ENCODE measurements at places on chromosomes 13 and 19. TPM values are rescaled to one million over a fixed set of nuclear protein-coding genes. Genes with fewer than 3 reads are reported as not detected.

- H3K27ac ChIP-seq: no peak overlapping the region
- H3K4me1 ChIP-seq: peaks cover 20% of the 10 kb centered on the region
- no peak for DNase-seq
- peaks cover 61% of the 10 kb centered on the region for H3K36me3 ChIP-seq
Observed at GRCh38 chr19:21838646-21839045, 2.7 kb upstream of the ZNF43 start.

DNA sequence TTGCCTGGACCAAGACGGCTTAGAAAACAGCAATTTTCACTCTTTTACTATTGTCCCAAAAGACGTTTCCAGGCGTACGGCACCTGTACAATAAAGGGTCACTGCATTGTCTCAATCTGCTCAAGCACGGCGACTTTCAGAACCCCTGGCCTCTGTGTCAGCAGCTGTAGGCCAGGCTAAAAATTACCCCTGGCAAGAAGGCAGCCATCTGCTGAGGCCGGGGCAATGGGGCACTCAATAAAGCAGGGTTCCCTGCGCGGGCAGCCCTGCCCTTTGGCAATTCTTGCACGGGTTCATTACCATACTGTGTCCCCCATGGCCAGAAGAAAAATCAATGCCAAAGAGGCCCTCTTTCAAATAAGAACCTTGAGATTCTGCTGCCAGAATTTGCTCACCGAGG, 52.1 kb downstream of the STK24 start:
- H3K27ac ChIP-seq: peak overlapping the region; percentile 71
- H3K36me3 ChIP-seq: peaks cover 2% of the 10 kb centered on the region
- peaks cover 94% of the 10 kb centered on the region for H3K4me1 ChIP-seq
- H3K27me3 ChIP-seq: no peaks in the 10 kb centered on the region
- no peak for DNase-seq
- H3K4me3 ChIP-seq: no peak overlapping the region

DNA sequence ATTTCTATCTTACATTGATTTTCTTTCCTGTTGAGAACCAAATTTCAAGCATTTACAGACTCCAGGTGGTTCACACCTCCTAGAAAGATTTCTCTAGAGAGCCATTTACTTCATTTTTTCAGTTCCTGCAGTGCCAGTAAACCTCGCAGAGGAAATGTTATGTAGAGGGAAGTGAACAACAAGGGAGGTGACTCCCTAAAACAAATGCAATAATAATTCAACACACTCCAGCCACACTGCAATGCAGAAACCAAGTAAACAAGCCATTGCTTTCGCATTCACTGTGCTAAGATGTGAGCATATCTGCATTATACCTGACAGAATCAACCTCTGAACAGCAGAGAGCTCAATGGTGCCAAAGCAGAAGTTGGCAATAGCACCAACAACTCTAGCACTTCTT, 215.1 kb downstream of the RBM26 start:
- H3K27ac ChIP-seq: peak overlapping the region; percentile 57
- peaks cover 60% of the 10 kb centered on the region for H3K4me1 ChIP-seq

DNA sequence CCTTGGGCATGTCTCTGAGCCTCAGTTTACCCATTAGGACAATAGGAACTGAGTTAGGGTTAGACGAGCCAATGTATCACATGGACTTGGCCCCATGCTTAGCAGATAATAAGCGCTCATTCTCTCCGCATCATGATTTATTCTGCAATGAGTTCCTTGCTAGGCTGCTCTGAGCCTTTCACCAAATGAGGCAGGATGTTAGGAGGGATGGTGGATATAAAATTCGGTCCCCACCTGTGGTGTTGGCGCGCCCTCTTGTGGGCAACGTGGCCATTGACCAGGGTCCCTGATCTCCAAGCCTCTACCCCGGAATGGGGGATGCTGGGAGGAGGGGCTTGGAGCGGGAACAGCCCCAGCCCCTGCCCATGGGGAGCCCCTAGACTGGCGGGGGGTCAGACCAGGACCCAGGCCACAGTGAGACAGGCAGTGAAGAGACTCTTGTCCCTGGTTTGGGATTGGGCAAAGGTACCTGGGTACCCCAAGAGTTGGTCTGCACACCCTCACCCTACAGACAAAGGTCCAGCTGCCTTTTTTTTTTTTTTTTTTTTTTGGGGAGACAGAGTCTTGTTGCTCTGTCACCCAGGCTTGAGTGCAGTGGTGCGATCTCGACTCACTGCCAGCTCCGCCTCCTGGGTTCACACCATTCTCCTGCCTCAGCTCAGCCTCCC, 43.9 kb downstream of the CERS4 start:
- H3K36me3 ChIP-seq: peaks cover 61% of the 10 kb centered on the region
- peak overlapping the region; percentile 71 for H3K27ac ChIP-seq
- H3K4me3 ChIP-seq: no peak overlapping the region
- no peaks in the 10 kb centered on the region for H3K27me3 ChIP-seq
- peak; percentile 82 for DNase-seq
- peaks cover 3% of the 10 kb centered on the region for H3K4me1 ChIP-seq

DNA sequence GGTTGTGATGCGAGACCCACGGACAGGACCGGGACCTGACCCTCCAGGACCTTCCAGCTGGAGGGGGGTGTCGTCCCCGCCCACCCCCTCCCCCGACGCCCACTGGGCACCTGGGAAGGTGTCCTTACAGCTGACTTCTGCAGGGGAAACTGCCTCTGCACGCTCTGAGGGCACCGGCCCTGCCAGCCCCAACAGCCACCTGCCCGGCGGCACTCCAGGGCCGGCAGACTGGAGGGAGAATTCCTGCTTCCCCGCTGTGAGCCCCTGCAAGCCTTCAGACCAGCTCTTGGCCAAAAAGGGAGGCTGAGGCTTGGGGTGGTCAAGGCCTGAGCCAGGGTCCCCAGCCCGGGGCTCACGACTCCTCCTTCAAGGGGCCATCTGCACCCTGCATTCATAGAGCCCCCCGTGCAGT, 1.2 kb downstream of the CNN2 start:
- peak; percentile 33 for DNase-seq
- peaks cover 25% of the 10 kb centered on the region for H3K4me1 ChIP-seq
- peaks cover 30% of the 10 kb centered on the region for H3K36me3 ChIP-seq
- peak overlapping the region; percentile 91 for H3K27ac ChIP-seq
- no peaks in the 10 kb centered on the region for H3K27me3 ChIP-seq

- no peak overlapping the region for H3K27ac ChIP-seq
- H3K36me3 ChIP-seq: peaks cover 46% of the 10 kb centered on the region
- no peaks in the 10 kb centered on the region for H3K27me3 ChIP-seq
- peaks cover 20% of the 10 kb centered on the region for H3K4me1 ChIP-seq
- no peak overlapping the region for H3K4me3 ChIP-seq
Observed at GRCh38 chr19:19315444-19315843, 4.9 kb downstream of the SUGP1 start.

DNA sequence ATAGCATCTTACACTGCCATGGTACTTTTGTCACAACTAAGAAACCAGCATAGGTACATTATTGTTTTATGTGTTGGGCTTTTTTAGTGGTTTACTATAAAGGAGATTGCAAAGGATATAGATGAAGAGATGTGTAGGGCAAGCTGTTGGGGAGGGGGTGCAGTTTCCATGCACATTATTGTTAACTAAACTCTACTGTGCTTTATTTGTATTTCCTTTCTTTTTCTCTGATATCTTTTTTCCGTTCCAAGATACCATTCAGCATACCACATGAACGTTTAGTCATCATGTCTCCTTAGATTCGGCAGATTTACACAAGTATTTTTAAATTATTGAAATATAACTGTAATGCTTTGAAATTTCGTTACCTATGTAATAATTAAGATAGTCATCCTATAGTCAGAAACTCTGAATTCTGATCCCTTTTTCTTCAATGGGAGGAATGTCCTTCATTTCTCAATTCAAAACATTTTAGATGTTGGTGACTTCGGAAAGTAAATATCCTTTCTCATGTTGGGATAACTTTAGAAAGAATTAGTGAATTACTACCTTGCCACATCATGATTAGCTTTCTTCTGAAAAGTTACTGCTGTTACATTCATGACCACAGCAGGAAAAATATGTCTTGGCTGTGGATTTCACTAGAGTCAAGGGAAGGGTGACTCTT, 82.8 kb downstream of the FRY start:
- peaks cover 16% of the 10 kb centered on the region for H3K4me1 ChIP-seq
- H3K27ac ChIP-seq: no peak overlapping the region
- no peak for DNase-seq
- H3K27me3 ChIP-seq: no peaks in the 10 kb centered on the region
- no peak overlapping the region for H3K4me3 ChIP-seq

- H3K4me3 ChIP-seq: peak within 1 kb of the TSS; percentile 93
- H3K27me3 ChIP-seq: no peaks in the 10 kb centered on the region
- H3K36me3 ChIP-seq: peaks cover 30% of the 10 kb centered on the region
- peak within 1 kb of the TSS; percentile 95 for H3K27ac ChIP-seq
- DNase-seq: peak; percentile 98
Observed at GRCh38 chr19:3185461-3186159, at the start of gene NCLN. TSS of gene NCLN (plus strand) at chr19:3185930. CDS start at chr19:3186031, 101 bp downstream.

DNA sequence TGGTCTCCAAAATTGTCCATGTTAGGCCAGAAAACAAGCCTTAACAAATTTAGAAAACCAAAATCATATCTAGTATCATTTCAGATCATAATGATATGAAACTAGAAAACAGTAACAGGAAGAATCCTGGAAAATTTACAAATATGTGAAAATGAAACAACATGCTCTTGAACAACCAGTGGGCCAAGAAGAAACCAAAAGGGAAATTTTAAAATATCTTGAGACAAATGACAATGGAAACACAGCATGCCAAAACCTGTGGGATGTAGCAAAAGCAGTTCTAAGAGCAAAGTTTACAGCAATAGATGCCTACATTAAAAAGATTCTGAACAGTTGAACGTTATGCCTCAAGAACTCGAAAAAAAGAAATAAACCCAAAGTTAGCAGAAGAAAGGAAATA, 32.6 kb downstream of the VWA8 start:
- H3K27ac ChIP-seq: no peak overlapping the region
- peaks cover 50% of the 10 kb centered on the region for H3K36me3 ChIP-seq
- no peak overlapping the region for H3K4me3 ChIP-seq
- peaks cover 8% of the 10 kb centered on the region for H3K4me1 ChIP-seq
- H3K27me3 ChIP-seq: no peaks in the 10 kb centered on the region
- DNase-seq: no peak

DNA sequence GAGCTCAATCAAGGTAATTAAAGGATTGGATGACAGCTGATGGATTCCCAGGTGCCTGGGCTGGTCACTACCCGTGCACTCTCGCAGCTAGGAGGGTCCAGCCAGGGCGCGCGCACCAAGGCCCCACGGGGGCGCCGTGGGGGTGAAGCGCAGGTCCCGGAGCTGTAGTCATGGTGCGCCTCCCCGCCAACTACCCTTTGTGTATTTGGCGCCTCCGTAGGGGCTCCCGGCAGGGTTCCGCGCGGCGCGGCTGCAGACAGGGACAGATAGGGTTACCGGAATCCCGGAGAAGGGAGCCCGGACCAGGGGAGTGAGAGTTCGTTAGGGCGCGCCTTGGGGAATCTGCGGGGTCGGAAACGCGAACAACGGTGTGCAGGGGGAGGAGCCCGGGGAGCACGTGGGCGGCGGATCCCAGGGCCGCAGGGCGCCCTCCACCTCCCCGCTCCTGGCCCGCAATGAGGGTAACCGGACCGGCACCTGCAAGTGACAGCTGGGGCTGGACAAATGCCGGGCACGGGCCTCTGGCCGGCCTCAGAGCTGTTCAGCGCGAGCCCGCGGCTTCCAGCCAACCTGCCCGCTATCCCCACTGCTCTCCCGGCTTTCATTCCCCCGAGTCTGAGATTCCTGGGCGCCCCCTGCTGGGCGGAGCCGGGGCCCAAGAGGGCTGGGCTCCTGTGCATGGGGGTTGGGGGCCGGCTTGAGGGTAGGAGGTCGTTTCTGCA, 3.4 kb upstream of the PRAM1 start:
- peak; percentile 78 for DNase-seq
- H3K4me1 ChIP-seq: peaks cover 11% of the 10 kb centered on the region
- H3K27me3 ChIP-seq: peaks cover 2% of the 10 kb centered on the region
- H3K27ac ChIP-seq: no peak overlapping the region

GRCh38 chr19:40323705-40324104, 24.5 kb downstream of the C19orf47 start:
- H3K27me3 ChIP-seq: no peaks in the 10 kb centered on the region
- H3K4me3 ChIP-seq: no peak overlapping the region
- peaks cover 84% of the 10 kb centered on the region for H3K36me3 ChIP-seq
- H3K27ac ChIP-seq: no peak overlapping the region
- H3K4me1 ChIP-seq: no peaks in the 10 kb centered on the region
- no peak for DNase-seq

- no peaks in the 10 kb centered on the region for H3K36me3 ChIP-seq
- H3K27ac ChIP-seq: no peak overlapping the region
- no peak overlapping the region for H3K4me3 ChIP-seq
- H3K4me1 ChIP-seq: peaks cover 2% of the 10 kb centered on the region
- no peak for DNase-seq
- peaks cover 44% of the 10 kb centered on the region for H3K27me3 ChIP-seq
Observed at GRCh38 chr19:13302526-13303270, 152.5 kb downstream of the IER2 start.

DNA sequence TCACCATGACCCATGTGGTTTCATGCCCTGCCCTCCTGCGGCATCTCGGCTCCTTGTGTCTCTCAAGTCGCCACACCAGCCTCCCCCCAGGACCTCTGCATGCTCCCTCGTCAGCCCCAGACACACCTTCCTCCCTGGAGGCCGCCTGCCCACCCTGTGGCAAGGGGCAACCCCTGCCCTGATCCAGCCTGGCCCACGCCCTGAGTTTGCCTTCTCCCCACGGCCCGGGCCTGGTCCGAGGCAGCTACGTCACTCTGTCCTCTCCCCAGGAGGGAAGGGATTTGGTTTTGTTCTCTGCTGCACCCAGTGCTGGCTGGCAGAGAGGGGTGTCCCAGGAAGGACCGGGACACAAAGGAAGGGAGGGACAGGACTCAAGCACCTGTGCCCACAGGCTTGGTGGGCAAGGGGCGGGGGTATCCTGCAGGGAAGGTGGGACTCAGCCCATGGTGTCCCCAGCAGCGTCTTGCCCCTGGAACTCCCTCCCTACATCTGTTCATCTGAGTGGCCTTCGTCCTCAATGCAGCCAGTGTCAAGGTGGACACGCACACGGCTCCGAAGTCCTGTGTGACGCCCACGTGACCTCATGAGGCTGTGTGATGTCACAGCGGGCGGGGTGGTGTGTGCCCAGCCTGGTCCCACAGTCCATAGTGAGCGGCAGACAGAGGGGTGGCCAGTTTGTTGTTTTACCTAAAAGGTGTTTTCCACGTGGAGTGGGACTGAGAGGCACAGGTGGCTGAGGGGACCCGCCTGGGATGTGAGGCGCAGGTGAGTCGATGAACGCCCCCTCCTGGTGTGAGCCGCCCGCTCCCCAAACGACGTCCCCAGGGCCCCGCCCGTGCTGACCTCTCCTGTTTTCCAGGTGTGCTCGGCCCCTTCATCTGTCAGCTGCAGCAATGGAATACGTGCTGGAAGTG, at the start of gene TEX29:
Gene TEX29 (plus strand): TSS at position 645 of the 914 bp plus-strand sequence. CDS start 249 bp downstream, at position 894.
- no peaks in the 10 kb centered on the region for H3K27me3 ChIP-seq
- H3K4me3 ChIP-seq: no peak within 1 kb of the TSS
- no peaks in the 10 kb centered on the region for H3K4me1 ChIP-seq
- peaks cover 17% of the 10 kb centered on the region for H3K36me3 ChIP-seq

PRTN3 gene
- not detected for total RNA-seq

MYO16 gene
- not detected for total RNA-seq

HPN gene
- total RNA-seq: not detected

MCF2L gene
- 3.4 TPM for total RNA-seq

ATP13A1 gene
- 125 TPM for total RNA-seq

CEACAM7 gene
- total RNA-seq: not detected
